ENCODE measurements at places on chromosomes 12 and 14.
A peak's percentile ranks its signal among the peaks of the same experiment; 100 is the strongest.

DNA sequence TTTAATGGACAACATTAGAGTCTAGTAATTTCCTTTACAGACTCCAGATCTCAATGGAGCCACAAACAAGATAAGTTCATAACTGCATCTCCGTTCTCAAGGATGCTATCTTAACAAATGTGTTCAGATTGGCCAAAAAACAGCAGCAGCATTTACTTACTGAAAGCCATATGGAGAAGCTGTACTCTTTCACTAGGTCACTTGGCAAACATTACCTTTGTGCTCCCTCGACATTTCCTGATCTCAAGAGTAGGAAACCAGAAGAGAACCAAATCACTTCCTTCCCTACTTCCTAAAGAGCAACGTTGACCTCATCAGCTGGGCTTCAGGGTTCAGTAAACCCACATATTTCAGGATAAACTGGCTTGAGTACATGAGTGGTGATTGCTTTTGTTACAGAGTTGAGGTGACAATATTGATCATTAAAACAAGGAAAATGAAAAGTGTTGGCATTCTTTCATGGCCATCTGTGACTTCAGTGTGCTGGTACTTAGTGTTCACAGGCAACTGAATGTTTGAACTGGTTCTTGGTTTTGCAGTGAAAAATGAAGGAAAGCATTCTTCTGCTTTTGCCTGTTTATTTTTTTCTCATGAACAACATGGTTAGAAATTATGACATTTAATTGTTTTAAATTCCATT, 449.6 kb downstream of the TMEM117 start:
- DNase-seq, result no peak

GRCh38 chr12:128467882-128468281, 200.9 kb downstream of the TMEM132C start:
- DNase-seq, result no peak

- DNase-seq, result no peak
These were observed 33.4 kb downstream of the TMTC1 start for GRCh38 chr12:29750131-29750927.

DNA sequence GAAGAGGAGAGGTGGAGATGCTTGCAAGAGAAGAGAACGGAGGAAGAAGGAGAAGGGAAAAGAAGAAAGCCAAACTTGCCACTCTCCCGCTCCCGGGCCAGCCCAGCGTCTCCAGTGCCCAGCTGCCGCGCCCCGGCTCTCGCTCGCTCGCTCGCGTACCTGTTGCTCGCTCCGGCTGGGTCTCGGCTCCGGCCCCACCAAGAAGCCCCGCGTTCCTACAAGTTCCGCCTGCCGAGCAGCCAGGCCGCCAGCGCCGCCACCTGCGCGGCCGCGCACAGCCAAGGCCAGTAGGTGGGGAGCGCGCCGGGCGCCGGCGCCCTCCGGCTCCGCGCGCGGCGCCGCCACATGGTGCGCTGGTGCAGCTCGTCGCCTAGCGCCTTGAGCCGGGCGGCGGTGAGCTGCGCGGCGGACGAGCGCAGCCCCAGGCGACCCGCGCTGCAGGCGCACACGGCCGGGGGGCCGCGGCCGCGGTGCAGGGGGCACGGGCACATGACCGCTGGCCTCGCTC, 370 bp downstream of the HRK start:
- peak; percentile 31 for DNase-seq

GRCh38 chr12:3253682-3254275, 176.6 kb downstream of the TSPAN9 start:
- DNase-seq, result no peak

DNA sequence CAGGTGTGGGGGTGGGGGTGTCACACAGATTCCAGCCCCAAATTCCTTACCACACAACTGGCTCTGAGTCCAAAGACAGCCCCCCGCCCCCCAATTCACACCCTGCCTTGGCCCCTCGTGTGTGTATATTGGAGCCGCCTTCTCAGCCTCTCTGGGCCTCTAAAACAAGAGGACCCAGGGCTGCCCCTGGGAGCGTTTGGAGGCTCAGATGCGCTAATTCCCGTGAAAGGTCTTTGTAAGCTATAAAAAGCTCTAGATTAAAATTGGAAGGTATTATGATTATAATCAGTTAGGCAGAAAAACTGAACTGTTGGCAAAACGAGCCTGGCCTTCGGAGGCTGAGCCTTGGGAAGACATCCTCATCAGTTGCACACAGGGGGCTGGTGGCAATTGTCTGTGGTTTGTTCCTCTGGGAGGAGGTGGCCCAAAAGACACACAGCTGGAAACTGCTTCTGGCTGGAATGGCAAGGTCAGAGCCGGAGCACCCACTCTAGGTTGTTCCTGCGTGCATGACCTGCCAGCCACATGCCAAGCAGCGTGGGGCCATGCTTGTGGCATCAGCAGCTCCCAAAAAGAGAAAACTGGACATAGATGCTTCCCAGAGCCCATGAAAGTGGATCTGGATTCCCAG, 118.5 kb downstream of the PHETA1 start:
- no peak for DNase-seq

GRCh38 chr12:91857813-91858542, 287.7 kb downstream of the BTG1 start:
- DNase-seq, result no peak

DNA sequence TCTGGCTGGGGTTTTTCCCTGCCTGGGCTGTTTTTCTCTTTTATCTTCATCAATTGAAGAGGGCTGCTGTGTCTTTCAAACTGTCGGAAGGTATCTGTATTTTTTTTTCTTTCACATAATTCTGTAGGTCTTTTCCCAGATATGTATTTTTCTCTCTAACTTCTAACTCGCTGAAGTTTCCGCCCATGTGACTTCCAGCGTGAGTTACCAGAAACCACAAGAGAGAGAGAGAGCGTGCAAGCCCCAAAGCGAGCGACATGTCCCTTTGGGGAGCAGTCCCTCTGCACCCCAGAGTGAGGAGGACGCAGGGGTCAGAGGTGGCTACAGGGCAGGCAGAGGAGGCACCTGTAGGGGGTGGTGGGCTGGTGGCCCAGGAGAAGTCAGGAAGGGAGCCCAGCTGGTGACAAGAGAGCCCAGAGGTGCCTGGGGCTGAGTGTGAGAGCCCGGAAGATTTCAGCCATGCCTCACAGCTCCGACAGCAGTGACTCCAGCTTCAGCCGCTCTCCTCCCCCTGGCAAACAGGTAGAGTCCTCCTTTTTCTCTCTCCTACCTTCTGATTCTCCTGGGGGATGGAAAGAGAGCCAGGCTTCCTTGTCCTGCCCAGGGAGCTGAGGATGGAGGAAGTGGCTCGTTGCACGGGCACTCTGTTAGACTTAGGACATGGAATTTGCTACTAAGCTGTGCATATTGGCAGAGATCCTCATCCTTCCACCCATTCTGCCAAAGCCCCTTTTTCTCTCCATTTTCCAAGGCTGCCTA, at the start of gene BATF:
BATF (plus strand) TSS at position 246 of the 759 bp plus-strand sequence; CDS start at position 460, 214 bp downstream.
- DNase-seq, result peak; percentile 85

DNA sequence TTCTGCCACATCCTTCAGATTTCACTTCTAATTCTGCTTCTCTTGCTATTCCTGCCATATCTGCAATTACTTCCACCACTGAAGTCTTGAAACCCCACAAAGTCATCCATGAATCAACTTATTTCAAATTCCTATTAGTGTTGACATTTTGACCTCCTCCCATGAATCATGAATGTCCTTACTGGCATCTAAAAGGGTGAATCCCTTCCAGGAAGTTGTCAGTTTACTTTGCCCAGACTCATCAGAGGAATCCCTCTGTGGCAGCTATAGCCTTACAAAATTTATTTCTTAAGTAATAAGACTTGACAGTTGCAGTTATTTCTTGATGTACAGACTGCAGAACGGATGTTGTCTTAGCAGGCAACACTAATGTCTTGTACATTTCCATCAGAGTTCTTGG, 162.9 kb downstream of the PCNX1 start:
- DNase-seq, result no peak

DNA sequence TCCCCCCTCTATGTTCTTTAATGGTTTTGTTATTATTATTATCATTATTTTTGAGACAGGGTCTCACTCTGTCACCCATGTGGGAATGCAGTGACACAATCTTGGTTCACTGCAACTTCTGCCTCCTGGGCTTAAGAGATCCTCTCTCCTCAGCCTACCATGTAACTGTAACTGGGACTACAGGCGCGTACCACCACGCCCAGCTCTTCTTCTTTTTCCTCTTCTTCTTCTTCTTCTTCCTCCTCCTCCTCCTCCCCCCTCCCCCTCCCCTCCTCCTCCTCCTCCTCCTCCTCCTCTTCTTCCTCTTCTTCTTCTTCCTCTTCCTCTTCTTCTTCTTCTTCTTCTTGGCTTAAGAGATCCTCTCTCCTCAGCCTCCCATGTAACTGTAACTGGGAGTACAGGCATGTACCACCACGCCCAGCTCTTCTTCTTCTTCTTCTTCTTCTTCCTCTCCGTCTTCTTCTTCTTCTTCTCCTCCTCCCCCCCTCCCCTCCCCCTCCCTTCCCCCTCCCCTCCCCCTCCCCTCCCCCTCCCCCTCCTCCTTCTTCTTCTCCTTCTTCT, 5.4 kb upstream of the KRT7 start:
- DNase-seq, result no peak

DNA sequence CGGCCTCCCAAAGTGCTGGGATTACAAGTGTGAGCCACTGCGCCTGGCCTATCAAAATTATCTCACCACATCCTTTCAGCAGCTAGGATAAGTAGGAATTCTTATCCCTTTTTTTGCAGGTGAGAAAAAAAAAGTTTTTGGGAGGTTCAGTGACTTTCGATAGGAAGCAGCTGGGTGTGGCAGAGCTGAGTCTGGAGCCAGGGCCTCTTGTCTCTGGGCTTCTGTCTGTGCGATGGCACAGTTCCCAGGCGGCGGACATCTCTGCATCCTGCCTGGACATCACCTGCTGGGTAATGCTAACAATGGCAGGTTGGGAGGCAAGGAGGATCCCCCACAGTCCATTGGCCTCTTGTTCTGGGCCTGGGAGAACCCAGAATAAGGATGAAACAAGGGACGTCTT, 12.5 kb downstream of the NRXN3 start:
- no peak for DNase-seq

DNA sequence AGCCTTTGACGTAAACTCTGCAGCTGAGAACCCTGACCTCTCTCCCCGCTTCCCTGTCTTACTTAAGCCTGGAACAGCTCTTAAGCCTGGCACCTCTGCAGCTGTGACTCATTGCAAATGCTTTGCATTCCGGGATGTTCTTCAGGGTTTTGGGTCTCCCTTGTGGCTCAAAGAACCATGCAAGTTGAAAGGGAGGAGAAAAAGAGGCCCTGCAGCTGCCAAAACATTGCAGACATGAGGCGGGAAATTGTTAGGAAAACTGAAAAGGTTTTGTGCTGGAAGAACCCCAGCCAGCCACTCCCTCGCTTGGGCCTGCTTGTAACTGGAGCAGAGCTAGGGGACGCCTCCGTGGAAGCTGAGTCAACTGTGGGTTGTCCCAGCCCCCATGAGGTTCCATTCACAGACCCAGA, 60.2 kb upstream of the FERMT2 start:
- no peak for DNase-seq

GRCh38 chr12:19273482-19274330, 144.2 kb downstream of the PLEKHA5 start:
- peak; percentile 56 for DNase-seq

DNA sequence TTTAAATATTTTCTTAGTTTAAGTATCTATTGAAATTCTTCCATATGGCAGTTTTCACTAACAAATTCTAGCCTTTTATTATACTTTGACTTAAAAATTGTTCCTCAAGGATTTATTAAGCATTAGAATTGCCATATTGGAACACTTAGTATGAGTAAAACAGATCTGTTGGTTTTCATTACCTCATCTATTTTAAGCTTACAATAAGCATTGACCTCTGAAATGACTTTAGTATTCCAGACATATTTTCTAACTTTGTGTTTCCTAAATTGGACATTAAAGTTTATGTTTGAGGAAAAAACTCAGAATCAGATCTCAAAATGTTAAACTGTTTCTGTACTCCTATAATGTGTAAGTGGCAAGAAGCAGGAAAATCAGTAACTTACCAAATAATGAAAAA, 48.4 kb downstream of the CSRP2 start:
- DNase-seq, result no peak

DNA sequence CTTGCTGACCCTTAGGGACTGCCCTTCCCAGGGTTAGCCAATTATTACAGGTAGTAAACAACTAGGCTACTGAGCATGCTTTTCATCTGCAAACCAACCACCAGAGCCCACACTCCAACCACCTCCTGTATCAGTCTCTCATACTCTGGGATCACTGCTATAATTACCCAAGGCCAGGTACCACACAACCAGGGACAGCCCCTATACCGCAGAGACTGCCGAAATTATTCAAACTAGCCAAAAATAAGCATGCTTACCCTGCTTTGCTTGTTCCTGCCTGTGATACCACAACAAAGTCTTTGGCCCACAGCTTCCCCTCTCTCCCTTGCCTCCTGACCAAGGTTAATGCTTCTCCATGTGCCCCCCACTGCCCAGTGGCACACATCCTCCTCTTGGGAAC, 197.6 kb upstream of the SRRM4 start:
- DNase-seq, result no peak

Measured in activated CD4-positive, alpha-beta memory T cell treated with anti-CD3 and anti-CD28 coated beads, Interleukin-2, amount 10 ng/mL, durations not matched to agents 7 days and 5 days (primary cell).